Colonic mucosa (tissue), 4 donors: ENCODE measurements at places on chromosomes 7 and 10.

DNA sequence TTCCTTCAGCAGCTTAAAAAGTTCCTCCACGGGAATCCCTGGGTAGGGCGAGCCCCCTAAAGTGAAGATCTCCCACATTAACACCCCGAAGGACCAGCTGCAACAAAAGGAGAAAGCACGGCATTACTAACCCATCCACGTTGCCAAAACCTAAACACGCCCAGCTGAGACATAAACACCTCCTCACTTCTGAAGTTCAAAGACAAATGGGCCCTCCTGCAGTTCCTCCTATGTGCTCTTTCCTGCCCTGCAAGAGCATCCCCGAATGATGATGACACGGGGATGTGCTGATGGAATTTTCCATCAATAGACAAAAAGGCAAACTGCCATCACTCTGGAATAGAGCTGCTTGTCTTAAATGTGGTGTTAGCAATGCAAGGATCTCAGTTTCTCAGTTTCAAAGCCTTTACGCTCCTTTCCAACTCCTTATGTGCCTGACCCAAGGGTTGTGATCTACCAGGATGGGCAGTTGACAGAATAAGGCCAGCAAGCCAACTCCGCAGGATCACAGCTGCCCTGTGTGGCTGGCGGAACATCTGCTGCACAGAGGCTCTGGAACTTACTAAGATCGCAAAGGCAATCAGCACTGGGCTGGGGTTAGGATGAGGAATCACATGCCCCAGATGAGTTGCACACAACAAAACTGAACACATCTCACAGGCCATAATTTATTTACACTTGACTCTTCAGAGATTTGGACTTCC, 112.7 kb downstream of the FGFR2 start:
- DNase-seq = no peak

DNA sequence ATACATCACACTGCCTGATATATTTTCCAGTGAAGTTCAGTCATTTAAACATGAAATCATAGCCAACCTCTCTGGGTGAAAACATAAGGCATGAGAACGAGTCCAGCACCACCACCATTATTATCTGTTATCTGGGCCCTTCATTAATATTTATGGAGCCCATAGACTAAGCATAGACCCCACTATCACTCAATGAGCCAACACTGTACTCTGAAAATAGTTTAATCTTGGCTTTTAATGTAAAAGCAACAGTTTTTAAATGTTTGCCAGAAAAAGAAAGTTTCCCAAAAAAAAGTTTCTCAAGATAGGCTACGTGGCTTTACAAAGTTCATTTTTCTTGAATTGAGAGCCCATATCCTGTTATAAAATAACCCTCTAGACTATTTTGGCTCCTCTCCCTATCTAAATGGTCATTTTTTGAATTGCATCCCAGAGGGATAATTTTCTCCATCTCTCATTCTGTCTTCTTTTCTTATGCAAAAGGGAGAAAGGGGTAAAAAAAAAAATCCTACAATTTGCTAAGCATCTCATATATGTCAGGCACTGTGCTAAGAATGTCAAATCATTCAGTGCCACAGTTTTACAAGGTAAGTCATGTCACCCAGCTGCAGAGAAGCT, 66.1 kb downstream of the FZD1 start:
- no peak for DNase-seq

DNA sequence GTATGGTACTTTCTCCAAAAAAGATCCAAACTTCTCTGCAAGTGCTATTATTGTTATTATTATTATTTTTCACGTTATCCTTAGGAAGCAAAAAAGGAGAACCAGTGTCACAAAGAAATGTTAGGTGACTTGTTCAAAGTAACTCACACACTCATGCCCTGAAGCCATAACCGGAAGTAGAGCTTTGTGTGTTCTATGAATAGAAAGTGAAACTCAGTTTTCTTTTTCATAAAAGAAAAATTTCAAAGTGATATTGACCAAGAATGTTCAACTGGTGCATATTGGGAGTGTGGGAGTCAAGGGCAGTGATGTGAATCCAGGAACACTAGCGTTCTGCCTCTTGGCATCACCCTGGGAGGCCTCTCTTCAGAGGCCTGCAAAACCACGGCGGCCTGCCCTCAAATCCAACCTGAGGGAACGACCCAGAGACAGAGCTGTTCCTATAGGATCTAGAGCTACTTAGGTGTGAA, 106.1 kb downstream of the PRKCQ start:
- DNase-seq = no peak

GRCh38 chr7:24574386-24574785, 1.1 kb downstream of the PALS2 start:
- no peak for DNase-seq

- DNase-seq = no peak
Measured at GRCh38 chr10:69044546-69044945, 43.4 kb upstream of the SRGN start.

- DNase-seq = no peak
Measured at GRCh38 chr7:80410081-80410480, 101.8 kb downstream of the GNAT3 start.

DNA sequence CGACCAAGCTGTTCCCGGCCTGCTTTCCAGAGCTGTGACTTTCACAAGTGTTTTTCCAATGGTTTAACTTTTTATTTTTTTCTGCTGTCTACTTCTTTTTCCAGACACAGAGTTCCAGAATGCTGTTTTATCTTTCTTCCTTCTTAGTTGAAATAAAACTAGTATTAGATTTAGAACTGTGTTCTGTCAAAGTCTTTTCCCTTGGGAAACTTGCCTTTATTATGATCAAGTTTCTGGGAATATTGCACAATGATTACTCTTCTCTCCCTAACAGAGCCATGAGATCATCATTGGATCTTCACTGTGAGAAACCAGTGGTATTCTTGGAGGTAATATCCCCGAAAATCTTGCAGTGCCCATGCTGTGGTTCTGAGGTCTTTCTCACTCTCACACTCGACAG, 104.9 kb upstream of the KCND2 start:
- DNase-seq = no peak

DNA sequence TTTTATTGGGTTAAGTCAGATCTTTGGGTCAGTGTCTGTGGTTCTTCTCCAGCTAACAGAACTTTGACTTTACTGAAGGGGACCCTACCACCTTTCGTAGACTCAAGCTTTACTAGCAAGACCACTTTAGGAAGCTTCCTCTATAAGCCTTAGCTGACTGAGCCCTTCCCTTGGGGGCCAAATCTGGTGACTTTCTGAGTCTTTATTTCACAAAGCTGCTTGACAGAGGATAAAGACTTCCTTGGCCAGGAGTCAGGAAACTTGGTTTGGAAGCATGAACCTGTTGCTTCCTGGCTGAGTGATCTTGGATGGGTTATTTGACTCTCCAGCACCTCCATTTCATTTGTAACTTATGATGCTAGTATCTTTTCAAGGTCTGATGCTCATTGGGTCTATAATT, 466.7 kb downstream of the TYW1 start:
- no peak for DNase-seq

DNA sequence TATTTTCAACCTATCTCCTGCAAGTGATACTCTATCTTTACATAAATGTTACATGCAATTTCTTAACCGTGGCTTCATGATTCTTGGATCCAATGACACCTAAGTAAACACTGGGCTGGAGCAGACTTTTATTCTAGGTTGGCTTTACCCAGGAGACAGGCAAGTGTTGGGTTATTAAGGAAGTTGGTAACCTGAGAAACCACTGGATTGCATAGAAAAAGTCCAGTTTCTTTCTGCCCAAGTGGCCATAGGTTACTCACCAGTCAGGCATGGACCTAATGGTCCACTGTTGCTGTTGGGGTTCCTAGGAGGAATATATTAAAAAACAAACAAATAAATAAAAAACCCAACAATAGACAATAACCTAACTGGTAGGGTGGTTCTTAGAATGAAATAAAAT, 112.8 kb downstream of the SEMA3D start:
- no peak for DNase-seq
